ENCODE measurements at places on chromosomes 5 and 9. TPM values are rescaled to one million over a fixed set of nuclear protein-coding genes. Genes with fewer than 3 reads are reported as not detected.

ALDH1A1 gene
- total RNA-seq, result 290 TPM

ANKRD20A1 gene
- total RNA-seq, result under 0.01 TPM

DND1 gene
- 0.14 TPM for total RNA-seq

ARL14EPL gene
- total RNA-seq, result 0.18 TPM

CDH6 gene
- total RNA-seq, result 40.0 TPM

C5orf58 gene
- not detected for total RNA-seq

PCDHA10 gene
- 0.28 TPM for total RNA-seq

G3BP1 gene
- total RNA-seq, result 96.7 TPM

FAM200C gene
- 3.0 TPM for total RNA-seq

TLE1 gene
- total RNA-seq, result 32.9 TPM

ZFP37 gene
- 2.3 TPM for total RNA-seq

TXNDC8 gene
- total RNA-seq, result not detected

PTPRD gene
- 6.9 TPM for total RNA-seq

CCNI2 gene
- total RNA-seq, result not detected

PITX1 gene
- total RNA-seq, result 208 TPM

Measured in smooth muscle cell of bladder (primary cell).